Activated T-cell treated with anti-CD3 and anti-CD28 coated beads, Interleukin-2, amount 50 U/mL, for 24 hours (primary cell): ENCODE measurements at places on chromosomes 2 and 18.

- DNase-seq: no peak
Measured at GRCh38 chr2:144249035-144249637, 270.8 kb downstream of the ZEB2 start.

DNA sequence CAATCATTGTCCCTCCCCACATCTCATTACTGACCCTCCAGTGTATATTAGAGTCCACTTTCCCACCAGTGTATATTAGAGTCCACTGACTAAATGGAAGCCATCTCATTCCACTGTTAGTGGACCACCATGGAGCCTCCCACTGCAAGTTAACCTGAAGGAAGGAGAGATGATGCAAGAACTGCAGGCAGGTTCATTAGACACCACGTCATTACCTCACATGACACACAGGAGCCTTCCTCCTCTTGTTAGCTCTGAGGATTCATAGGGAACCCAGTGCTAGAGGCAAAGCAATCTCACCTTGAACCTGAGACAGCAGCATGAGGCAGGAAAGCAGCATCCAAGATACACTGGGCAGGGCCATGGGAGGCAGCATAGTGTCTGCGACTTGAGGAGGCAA, 523 bp downstream of the REG3A start:
- no peak for DNase-seq

DNA sequence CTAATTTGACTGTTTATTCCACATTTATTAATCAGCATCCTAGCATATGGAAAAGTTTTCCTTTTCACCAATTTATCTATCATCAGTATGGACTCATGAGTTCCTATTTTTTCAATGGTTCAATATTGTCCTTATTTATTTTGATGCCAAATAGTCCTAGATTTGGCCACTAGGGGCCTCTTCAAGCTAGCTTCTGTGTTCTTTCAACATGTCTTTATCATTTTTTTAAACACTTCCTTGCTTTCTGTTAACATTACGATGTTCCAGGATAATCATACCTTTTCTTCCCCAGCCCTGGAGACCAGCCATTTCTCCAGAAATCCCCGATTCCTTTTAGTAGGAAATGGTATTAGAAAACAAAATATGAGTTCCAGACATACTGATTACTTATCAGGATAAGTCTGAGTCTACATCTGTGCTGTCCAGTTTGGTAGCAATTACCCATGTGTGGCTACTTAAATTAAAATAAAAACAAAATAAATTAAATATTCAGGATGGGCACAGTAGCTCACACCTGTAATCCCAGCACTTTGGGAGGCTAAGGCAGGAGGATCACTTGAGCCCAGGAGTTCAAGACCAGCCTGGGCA, 70.6 kb downstream of the RPE start:
- DNase-seq: no peak

DNA sequence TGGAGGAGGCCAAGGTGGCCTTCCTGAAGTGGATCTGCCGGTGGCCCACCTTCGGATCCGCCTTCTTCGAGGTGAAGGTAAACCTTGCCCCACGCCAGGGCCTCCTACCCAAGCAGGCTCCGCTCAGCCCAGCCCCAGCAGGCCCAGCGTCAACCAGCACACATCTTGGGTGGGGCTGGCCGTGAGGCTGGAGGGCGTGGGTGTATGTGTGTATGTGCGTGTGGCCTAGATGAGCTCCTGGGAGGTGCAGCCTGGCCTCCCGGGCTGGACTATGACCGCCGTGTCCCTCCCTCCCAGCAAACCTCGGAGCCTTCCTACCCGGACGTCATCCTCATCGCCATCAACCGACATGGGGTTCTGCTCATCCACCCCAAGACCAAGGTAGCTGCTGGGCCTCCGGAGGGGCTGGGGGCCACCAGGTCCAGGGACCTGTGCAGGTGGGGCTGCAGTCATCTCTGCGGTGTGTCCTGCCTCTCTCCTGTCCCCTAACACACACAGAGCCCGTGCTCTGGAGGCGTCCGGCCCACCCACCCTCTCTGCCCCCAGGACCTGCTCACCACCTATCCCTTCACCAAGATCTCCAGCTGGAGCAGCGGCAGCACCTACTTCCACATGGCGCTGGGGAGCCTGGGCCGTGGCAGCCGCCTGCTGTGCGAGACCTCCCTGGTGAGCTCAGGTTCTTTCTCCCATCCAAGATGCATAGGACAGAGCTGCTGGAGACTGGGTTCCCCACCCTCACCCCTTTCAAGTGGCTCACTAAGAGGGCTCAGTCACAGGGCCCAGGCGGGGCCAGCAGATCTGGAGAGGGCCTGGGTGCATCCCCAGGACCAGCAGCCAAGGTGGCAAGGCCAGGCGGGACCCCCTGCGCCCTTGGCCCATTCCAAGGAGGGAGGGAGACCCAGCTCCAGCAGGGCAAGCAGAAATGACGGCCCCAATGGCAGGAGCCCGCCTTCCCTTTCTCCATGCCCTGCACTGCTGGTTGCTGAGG, 9.4 kb upstream of the GPR17 start:
- no peak for DNase-seq

- no peak for DNase-seq
Measured at GRCh38 chr2:20450201-20450999, 3.5 kb downstream of the RHOB start.

GRCh38 chr2:144718376-144718775, 198.5 kb upstream of the ZEB2 start:
- no peak for DNase-seq

GRCh38 chr18:59263661-59264060, 9.6 kb downstream of the RAX start:
- DNase-seq: no peak

GRCh38 chr2:144582651-144583380, 62.9 kb upstream of the ZEB2 start:
- no peak for DNase-seq

- no peak for DNase-seq
Measured at GRCh38 chr18:58578321-58578720, 50.6 kb downstream of the ALPK2 start.

- DNase-seq: peak; percentile 30
Measured at GRCh38 chr2:239928391-239929350, 96.5 kb downstream of the NDUFA10 start.

GRCh38 chr2:172704072-172704936, 31.3 kb upstream of the RAPGEF4 start:
- DNase-seq: no peak

DNA sequence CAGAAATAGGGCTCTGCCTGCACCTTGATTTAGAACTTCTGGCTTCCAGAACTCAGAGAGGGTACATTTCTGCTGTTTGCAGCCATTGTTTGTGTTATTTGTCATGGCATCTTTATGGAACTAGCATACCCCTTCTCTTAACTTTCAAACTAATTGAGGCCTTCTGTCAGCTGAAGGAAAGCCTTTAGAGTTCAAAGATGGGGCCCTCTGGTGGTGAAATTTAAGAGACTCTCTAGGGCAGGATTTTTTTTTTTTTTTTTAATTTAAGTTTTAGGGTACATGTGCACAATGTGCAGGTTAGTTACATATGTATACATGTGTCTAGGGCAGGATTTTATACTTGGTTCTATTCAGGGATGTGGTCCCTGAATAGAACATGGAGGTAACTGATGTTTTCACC, 260.6 kb upstream of the LINC00305 start:
- DNase-seq: no peak

GRCh38 chr18:3603421-3604234, 153.7 kb downstream of the TGIF1 start:
- peak; percentile 50 for DNase-seq

DNA sequence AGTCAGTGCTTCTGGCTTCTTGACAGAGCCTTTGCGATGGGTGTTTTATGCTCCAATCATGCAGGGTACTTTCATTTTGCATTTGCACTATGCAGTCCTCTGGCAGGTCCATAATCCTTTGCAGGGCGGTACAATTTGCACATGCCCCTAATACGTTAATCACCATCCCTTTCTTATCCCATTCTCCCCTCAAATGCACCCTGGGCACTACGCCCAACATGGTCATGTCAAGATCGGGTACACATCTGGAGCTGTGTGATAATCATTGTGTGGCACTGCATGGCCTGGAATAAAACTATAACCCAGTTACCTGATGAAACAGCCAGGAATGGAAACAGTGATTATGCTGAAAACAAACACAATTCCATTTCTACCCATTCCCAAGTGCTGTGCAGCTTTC, 27.7 kb downstream of the LOXHD1 start:
- no peak for DNase-seq

- no peak for DNase-seq
Measured at GRCh38 chr2:237486819-237487448, at the start of gene MLPH. Gene MLPH (plus strand): TSS chr2:237487251. CDS start chr2:237493427, 6,176 bp downstream.

- no peak for DNase-seq
Measured at GRCh38 chr2:136407117-136407951, 289.4 kb upstream of the CXCR4 start.

- DNase-seq: no peak
Measured at GRCh38 chr2:156396126-156396525, 40.1 kb upstream of the GPD2 start.

- no peak for DNase-seq
Measured at GRCh38 chr2:240921995-240922244, 15.8 kb downstream of the CROCC2 start.

DNA sequence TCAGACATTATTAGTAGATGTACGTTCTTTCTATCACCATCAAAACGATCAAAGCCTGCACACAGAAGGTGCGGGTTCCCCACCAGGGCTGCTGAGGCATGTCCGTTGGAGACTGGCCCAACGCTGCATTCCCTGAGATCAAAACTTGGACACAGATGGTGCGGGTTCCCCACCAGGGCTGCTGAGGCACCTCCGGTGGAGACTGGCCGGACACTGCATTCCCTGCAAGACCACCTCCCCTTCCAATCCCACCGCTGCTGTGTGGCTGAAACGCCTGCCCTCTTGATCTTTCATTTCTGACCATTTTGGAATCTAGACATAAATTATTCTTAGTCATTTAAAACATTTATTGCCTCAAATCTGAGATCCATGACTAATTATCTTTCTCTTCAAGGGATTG, 254.2 kb upstream of the SALL3 start:
- no peak for DNase-seq

GRCh38 chr2:99970292-99970868, 172.0 kb downstream of the AFF3 start:
- DNase-seq: no peak

- no peak for DNase-seq
Measured at GRCh38 chr2:151860210-151860609, 32.0 kb upstream of the ARL5A start.

DNA sequence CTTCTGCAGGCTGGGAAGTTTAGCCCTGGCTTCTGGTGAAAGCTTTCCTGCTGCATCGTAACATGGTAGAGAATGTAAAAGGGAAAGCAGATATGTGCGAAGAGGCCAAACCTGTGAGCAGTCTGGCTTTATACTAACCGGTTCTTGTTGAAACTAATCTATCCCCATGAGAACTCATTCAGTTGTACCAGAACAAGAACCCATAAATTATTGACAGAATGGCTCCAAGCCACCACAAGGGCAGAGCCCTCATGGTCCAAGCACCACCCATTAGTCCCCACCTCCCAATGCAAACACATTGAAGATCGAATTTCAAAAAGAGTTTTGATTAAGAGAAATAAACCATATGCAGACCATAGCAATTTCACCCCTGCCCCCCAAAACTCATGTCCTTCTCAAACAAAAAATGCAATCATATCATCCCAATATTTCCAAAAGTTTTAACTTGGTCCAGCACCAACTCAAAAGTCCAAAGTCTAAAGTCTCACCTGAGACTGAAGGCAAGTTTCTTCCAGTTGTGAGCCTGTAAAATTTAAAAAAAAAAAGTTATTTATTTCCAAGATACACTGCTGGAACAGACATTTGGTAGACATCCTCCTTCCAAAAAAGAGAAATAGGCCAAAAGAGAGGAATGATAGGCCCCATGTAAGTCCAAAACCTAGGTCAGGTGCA, 318.9 kb downstream of the CNTNAP5 start:
- DNase-seq: no peak

DNA sequence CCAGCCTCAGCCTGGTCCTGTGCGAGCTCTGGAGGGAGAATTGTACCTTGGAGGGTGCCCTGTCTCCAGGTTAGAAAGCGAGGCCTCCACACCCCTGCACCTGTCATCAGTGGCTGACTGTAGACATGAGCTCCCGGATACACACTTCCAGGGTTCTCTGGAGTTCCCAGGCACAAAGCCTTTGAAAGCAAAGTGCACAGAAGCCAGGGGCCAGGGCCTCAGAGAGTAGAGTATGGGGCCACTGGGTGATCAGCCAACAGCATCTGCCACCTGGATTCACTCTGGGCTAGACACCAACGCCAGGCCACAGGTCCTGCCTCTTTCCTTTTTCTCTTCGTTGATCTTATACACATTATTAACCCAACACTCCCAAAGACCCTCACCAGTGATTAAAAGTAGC, 239.4 kb upstream of the HDAC4 start:
- DNase-seq: no peak

- DNase-seq: no peak
Measured at GRCh38 chr18:42925036-42925435, 190.4 kb downstream of the RIT2 start.

- DNase-seq: no peak
Measured at GRCh38 chr2:45287045-45287444, 277.8 kb upstream of the SIX2 start.

DNA sequence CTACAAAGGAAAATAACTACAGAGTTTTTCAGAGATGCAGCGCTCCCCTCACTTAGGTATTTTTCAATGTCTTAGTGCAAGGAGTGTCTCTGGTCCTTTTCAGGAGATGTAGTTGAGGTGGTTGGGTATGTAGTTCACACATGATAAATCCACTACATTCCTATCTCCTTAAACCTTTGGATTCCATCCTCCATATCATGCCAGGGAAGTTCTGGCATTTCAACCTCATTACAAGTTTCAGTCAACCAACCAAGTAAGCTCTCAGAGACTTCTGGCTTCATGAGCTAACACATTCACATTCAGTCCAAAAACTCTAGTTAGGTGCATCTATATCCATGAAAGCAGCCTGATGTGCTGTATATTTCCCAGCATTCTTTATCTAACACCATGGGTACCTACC, 47.3 kb downstream of the MAP3K20 start:
- DNase-seq: no peak

DNA sequence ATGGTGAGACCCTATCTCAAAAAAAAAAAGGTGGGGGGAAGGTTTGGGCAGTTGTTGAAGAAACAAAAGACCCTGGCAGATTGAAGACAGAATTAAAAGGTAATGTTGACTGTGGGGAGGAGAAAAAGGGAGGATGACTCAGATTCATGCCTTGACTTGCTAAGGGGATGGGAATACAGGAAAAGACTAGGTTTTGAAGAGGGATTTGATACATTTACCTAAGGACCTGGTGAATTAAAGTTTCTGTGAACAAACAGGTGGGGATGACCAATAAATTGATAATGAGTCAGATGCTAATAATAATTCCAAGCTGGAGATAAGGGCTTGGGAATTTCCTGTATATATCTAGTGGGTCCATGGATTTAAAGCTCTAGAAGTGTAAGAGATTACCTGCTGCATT, 27.6 kb downstream of the TTR start:
- no peak for DNase-seq

GRCh38 chr18:195651-196050, 37.3 kb downstream of the USP14 start:
- DNase-seq: no peak

DNA sequence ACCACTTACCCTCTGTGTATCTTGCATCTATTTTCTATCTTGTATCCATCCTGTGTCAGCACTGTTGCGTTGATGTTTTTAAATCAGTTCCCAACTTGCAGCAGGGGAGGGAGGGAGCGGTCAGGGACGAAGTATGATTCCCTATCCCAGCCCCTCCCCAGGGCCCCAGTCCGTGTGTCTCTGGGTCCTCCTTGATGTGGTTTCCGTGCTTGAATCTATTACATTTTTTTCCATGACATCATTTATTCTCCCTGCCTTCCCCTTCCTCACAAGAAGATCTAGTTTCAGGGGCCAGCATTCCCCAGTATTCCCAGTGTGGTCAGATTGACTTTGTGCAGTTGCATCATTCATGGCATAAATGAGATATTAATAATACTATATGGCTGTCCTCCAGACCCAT, 479.3 kb downstream of the PTPRM start:
- no peak for DNase-seq

- no peak for DNase-seq
Measured at GRCh38 chr18:70234667-70235459, 29.4 kb upstream of the RTTN start.
